ENCODE measurements at places on chromosomes 16 and 17.

- no peak for DNase-seq
- H3K27ac ChIP-seq = no peak overlapping the region
- no peaks in the 10 kb centered on the region for H3K27me3 ChIP-seq
- H3K4me3 ChIP-seq = no peak overlapping the region
- H3K4me1 ChIP-seq = no peaks in the 10 kb centered on the region
These were observed 7.0 kb upstream of the SLC39A11 start for GRCh38 chr17:73099511-73099910.

- H3K36me3 ChIP-seq = no peaks in the 10 kb centered on the region
- no peak overlapping the region for H3K27ac ChIP-seq
- H3K4me3 ChIP-seq = no peak overlapping the region
- H3K27me3 ChIP-seq = no peaks in the 10 kb centered on the region
- no peak for DNase-seq
These were observed 70.1 kb downstream of the ABCC1 start for GRCh38 chr16:16019488-16019887.

- no peak overlapping the region for H3K27ac ChIP-seq
- DNase-seq = no peak
- no peaks in the 10 kb centered on the region for H3K36me3 ChIP-seq
- H3K4me3 ChIP-seq = no peak overlapping the region
- H3K27me3 ChIP-seq = no peaks in the 10 kb centered on the region
These were observed 12.8 kb downstream of the PHF12 start for GRCh38 chr17:28938552-28938951.

GRCh38 chr17:8225813-8226535 lies 15.6 kb upstream of the AURKB start:
- no peaks in the 10 kb centered on the region for H3K27me3 ChIP-seq
- no peaks in the 10 kb centered on the region for H3K36me3 ChIP-seq
- H3K4me1 ChIP-seq = peaks cover 6% of the 10 kb centered on the region
- H3K4me3 ChIP-seq = no peak overlapping the region

DNA sequence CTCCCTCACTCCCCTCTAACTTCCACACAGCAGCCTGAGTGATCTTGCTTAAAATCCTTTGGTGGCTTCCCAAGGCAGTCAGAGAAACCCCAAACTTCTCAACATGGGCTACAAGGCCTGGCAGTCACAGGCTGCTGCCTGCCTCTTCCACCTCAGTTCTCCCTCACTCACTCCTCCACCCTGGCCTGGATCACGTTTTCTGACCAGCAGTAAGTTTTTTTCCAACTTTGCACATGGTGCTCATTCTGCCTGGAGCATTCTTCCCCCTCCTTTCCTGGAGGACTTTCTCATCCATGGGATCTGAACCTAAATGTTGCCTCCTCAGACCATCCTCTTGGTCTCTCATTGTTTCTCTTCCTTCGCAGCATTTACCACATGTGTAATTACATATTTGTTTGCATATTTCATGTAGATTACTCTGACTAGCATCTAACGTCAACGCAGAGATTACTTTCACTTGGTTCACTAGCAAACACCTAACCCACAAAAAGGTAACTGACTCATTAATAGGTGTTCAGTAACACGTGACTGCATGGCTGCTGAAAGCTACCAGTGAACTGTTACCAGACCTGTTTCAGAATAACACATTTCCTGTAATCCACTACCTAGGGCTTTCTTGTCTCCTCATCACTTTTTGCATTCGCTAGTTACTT lies 17.1 kb downstream of the GNA13 start:
- no peaks in the 10 kb centered on the region for H3K36me3 ChIP-seq
- DNase-seq = no peak
- H3K27me3 ChIP-seq = no peaks in the 10 kb centered on the region
- H3K27ac ChIP-seq = no peak overlapping the region
- no peak overlapping the region for H3K4me3 ChIP-seq

GRCh38 chr16:23566724-23567123 lies 9.2 kb downstream of the UBFD1 start:
- H3K36me3 ChIP-seq = no peaks in the 10 kb centered on the region
- DNase-seq = no peak
- no peak overlapping the region for H3K27ac ChIP-seq
- H3K4me3 ChIP-seq = no peak overlapping the region
- H3K27me3 ChIP-seq = no peaks in the 10 kb centered on the region
- no peaks in the 10 kb centered on the region for H3K4me1 ChIP-seq

GRCh38 chr17:14196377-14196997 lies 40.2 kb downstream of the CDRT15 start:
- no peak overlapping the region for H3K27ac ChIP-seq
- no peaks in the 10 kb centered on the region for H3K4me1 ChIP-seq
- H3K4me3 ChIP-seq = no peak overlapping the region
- no peaks in the 10 kb centered on the region for H3K27me3 ChIP-seq

GRCh38 chr16:53503991-53504663 lies 1.1 kb upstream of the AKTIP start:
- H3K27ac ChIP-seq = peak overlapping the region; percentile 87
- H3K27me3 ChIP-seq = no peaks in the 10 kb centered on the region
- DNase-seq = peak; percentile 69
- peak overlapping the region; percentile 63 for H3K4me3 ChIP-seq
- peaks cover 9% of the 10 kb centered on the region for H3K4me1 ChIP-seq

DNA sequence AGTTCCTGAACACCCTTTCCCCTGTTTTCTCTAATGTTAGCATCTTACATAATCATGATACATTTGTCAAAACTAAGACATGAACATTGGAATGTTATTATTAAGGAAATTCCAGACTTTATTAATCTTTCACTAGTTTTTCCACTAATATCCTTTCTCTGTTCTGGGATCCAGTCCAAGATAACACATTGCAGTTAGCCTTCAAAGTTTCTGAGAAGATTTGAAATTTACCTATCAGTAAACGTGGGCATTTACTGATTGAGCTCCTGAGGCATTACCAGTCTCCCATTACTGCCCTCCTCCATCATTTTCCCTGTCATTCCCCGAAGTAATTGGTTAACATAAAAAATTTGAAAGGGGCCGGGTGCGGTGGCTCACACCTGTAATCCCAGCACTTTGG lies 5.7 kb upstream of the CD300LG start:
- H3K27me3 ChIP-seq = no peaks in the 10 kb centered on the region
- H3K4me1 ChIP-seq = no peaks in the 10 kb centered on the region
- no peak overlapping the region for H3K4me3 ChIP-seq
- H3K36me3 ChIP-seq = no peaks in the 10 kb centered on the region
- no peak overlapping the region for H3K27ac ChIP-seq

- H3K4me3 ChIP-seq = no peak overlapping the region
- H3K4me1 ChIP-seq = no peaks in the 10 kb centered on the region
- H3K27me3 ChIP-seq = no peaks in the 10 kb centered on the region
These were observed 59.2 kb downstream of the ATP2C2 start for GRCh38 chr16:84427553-84427952.

Data from ovary (tissue), 10 donors.